ENCODE measurements at places on chromosomes 3 and 15.

- no peak for DNase-seq
Measured at GRCh38 chr3:64270142-64270865, 45.0 kb upstream of the PRICKLE2 start.

DNA sequence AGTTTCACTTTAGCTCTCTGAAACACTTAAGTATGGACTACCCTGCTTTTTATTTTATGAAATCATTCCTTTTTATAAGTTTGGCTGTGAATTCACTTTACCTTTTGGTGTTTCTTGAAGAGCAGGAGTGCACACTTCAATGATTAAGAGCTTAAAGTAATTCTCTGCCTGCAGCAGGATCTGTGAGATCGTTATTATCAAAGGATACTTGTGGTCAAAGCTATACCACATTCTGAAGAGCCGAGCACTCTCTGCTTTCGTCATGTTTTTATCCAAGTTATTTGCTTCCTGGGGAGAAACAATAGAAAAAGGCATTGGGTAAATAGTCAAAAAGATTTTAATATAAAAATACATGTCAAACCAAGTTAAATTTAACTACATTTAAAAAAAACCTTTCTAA lies 243.7 kb downstream of the CHST2 start:
- peak; percentile 86 for DNase-seq

- no peak for DNase-seq
Measured at GRCh38 chr3:184377374-184377773, 633 bp downstream of the THPO start.

DNA sequence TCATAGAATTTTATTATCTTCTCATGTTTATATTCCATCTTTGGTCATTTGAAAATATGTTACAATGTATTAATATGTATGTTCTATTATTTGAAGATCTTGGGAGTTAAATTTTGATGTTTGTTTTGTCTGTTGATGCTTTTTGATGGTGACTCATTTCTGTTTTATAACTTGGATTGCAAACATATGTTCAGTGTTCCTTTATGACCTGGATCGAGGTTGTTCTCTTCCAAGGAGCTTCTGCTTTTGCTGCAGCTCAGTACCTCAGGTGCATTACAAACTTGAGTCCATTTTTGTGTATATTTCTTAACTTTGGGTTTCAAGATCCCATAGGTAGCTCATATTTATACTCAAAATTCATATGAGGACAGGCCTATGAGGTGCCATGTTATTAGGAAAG lies 37.1 kb downstream of the ESYT3 start:
- DNase-seq, result no peak

DNA sequence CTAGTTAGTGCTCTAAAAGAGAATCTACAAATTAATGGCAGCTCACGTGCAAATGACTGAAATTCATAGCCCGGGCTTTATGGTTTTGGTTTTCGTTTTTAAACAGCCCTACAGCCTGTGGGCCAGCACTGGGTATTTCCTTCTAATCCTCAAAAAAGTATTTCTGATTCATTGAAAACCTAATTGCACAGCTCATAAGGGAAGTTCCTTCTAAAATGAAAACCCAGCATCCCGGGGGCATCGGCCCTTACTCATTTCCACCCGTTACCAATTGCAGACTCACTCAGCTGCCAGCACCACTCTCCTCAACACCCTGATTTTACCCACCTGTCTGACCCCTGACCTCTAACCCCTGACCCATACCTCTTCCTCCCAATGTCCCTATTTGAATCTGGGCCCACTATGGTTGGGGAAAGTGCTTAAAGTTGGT lies 59.5 kb upstream of the ZNF148 start:
- DNase-seq, result no peak

DNA sequence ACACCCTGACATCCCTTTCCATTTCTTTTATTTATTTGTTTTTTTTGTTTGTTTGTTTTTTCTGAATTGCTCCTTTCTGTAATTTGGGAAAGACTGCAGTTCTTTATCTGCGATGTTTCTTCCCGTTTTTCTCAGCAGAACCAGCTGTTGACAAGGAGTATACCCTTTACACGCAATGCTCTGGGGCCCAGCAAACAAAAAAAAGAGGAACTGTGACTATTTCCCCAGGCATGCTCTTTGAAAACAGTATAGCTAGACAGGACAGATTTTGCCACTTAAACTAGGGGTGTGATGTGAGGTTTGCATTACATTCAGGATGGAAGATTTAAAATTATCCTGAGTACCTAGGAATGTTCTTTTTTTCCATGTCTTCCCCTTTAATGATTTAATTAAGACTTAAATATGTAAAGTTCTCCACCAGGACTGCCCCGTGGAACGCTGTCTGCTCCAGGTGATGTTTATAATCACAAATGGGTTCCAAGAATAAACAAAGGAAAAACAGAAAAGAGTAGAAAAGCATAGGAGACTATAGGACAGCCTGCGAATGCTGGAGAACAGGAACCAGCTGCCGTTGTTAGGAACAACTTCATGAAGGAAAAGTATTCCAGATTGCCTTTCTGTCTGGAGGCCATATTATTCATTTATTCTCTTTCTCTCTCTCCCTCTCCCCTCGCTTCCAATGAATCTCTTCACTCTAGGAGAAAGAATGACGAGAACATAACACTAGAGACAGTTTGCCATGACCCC lies 43.3 kb downstream of the TGFBR2 start:
- DNase-seq, result peak; percentile 40

- DNase-seq, result no peak
Measured at GRCh38 chr3:74139648-74140047, 474.8 kb downstream of the CNTN3 start.

GRCh38 chr3:111538681-111539083 lies 3.3 kb upstream of the CD96 start:
- peak; percentile 67 for DNase-seq

DNA sequence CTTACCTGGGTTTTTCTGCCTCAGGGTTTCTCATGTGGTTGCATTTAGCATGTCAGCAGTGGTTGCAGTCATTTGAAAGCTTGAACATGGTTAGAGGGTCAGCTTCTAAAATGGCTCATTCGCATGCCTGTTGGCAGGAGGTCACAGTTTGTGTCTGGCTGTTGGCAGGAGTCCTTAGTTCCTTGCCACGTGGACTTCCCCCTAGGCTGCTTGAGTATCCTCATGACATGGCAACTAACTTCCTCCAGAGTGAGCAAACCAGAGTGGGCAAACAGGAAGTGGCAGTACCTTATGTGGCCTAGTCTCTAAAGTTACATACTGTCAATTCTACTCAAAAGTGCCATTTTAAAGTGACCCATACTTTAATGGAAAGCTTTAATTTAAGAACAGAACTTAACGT lies 3.4 kb upstream of the UNC13C start:
- no peak for DNase-seq

GRCh38 chr15:83869341-83869740 lies 215.4 kb downstream of the ADAMTSL3 start:
- DNase-seq, result peak; percentile 49

GRCh38 chr3:155080692-155081091 lies 573 bp downstream of the MME start:
- peak; percentile 41 for DNase-seq

DNA sequence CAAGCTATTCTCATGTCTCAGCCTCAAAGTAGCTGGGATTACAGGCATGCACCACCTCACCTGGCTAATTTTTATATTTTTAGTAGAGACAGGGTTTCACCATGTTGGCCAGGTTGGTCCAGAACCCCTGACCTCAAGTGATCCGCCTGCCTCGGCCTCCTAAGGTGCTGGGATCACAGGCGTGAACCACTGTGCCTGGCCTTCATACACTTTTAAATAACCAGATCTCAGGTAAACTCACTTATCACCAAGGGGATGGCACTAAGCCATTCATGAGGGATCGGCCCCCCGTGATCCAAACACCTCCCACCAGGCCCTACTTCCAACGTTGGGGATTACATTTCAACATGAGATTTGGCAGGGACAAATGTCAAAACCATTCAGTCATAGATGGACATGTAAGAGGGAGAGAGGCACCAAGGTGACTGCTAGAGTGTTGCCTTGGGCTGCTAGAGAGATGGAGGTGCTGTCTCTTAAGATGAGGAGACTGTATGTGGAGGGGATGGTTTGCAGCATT lies 13.3 kb upstream of the DOCK3 start:
- DNase-seq, result no peak

GRCh38 chr3:11019116-11019819 lies 26.7 kb downstream of the SLC6A1 start:
- DNase-seq, result no peak

GRCh38 chr15:92205255-92205739 lies 188.4 kb upstream of the ST8SIA2 start:
- DNase-seq, result no peak

- peak; percentile 45 for DNase-seq
Measured at GRCh38 chr3:31768479-31769125, 212.5 kb downstream of the OSBPL10 start.

DNA sequence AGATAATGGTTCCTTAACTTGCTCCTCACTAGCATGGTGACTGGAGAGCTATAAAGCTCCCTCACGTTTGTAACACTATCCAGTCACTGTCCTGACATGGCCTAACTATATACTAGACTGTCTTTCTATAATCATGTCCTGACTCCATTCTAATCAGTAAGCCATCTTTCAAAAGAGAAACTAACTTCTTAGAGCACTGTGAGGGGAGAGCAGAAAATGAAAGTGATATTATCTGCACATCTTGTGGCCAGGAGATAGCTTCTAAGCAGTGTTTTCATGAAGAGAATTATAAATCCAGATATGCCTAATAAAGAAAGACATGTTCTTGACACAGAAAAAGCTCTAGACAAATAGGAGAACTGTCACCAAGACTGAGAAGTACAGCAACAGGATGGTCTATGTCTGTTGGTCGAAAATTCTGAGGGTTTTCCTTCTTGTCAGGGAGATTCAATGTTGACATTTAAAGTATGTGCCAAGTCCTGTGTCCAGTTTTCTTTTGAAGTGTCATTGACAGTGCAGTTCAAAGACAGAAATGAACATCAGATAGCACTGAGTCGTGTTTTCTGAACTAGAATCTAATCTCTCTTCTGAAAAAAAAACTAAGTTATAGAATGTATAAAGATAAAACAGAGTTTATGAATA lies 230.6 kb upstream of the PEX5L start:
- DNase-seq, result no peak

DNA sequence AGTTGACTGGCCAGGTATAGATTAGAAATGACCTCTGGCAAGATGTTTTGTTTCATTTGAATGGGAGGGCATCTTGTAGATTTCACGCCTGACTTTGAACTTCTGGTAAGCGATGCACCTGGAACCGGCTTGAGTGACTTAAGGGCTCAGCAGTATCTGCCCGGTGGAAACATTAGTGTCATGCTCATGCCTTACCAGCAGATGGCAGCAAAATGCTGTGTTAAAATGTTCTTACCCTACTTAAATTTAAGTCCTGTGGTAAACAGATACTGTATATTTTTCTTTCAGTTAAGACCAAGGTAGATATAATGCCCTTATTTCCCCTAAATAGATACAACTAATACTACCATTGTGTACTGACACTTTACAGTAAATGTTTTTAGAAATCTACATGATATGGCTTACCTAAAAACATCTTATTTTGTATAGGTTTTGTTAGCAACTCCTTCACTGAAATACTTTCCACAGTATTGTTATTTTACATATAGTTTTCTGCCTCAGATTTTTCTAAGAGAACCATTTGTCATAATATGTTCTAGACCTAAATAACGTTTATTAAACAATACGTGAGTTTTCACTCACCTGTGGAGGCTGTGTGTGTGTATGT lies 25.5 kb downstream of the ASB7 start:
- DNase-seq, result peak; percentile 80

GRCh38 chr3:99669879-99670555 lies 31.6 kb downstream of the COL8A1 start:
- DNase-seq, result no peak

- peak; percentile 49 for DNase-seq
Measured at GRCh38 chr3:150443331-150443741, 35.2 kb downstream of the TSC22D2 start.

DNA sequence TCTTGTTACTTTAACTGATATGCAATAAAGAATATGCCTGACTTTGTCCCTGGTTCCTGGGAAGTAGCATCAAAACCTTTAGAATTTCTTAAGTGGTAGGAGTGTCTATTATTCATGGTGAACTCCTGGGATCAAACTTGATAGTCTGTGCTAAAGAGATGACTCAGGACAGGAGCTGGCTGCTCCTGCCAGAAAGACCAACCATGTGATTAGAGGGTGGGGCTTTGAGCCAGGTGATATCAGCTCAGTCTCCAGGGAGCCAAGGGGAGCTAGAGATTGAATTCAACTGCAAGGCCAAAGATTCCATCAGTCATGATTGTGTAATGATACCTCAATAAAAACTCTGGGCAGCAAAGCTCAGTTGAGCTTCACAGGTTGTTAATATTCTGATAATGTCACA lies 20.6 kb upstream of the TMC3 start:
- peak; percentile 17 for DNase-seq

DNA sequence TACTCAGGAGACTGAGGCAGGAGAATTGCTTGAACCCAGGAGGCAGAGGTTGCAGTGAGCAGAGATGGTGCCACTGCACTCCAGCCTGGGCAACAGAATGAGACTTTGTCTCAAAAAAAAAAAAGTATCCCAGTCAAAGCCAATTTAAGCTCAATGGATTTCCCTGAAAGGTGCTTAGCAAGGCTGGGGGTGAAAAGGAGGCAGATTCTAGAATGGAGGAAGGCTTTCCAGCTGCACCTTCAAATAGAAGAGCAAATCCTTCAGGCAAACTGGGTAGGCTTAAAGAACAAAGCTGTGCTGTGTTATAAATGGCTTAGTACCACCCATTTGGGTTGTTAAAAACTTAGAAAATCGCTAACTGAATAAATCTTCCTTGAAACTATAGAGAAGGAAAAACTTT lies 3.0 kb upstream of the IFT57 start:
- no peak for DNase-seq

GRCh38 chr3:66490214-66490613 lies 10.6 kb downstream of the LRIG1 start:
- peak; percentile 49 for DNase-seq

- no peak for DNase-seq
Measured at GRCh38 chr3:137065381-137065780, 107.6 kb downstream of the IL20RB start.

GRCh38 chr3:39809181-39809994 lies at the start of gene MYRIP:
Gene MYRIP, plus strand, starts transcription at chr3:39809609. Its CDS starts 91,208 bp downstream, at chr3:39900817.
- no peak for DNase-seq

- DNase-seq, result peak; percentile 32
Measured at GRCh38 chr15:90291679-90292356, 26.3 kb downstream of the NGRN start.

GRCh38 chr3:100170486-100170885 lies 56.2 kb upstream of the FILIP1L start:
- DNase-seq, result no peak

GRCh38 chr15:72319360-72319984 lies 485 bp downstream of the CELF6 start:
- DNase-seq, result peak; percentile 41

DNA sequence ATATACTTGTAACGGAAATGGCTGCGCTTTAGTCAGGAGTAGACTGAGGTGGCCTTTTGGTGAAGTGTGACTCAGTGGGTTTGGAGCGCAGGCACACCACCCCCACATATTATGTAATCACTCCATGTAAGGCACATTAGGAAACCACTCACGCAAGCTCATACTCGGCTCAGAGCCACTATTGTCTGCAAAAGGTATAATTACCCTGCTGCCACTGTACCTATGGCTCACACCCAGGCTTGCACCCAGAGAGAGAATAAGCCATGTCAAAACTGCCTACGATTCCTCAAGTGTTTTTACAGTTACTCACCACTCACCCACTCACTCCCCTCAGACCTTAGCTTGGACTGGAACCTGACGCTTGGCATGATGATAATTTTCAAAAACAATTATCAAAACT lies 611.9 kb upstream of the CCDC54 start:
- peak; percentile 85 for DNase-seq

- DNase-seq, result peak; percentile 94
Measured at GRCh38 chr3:106208251-106208650, 339.4 kb upstream of the CBLB start.

Data from amniotic epithelial cell (primary cell).